ENCODE measurements at places on chromosomes 7 and 10. TPM values are rescaled to one million over a fixed set of nuclear protein-coding genes. Genes with fewer than 3 reads are reported as not detected.
A peak's percentile ranks its signal among the peaks of the same experiment; 100 is the strongest.

Gene SMIM30
- 10.1 TPM for total RNA-seq

DNA sequence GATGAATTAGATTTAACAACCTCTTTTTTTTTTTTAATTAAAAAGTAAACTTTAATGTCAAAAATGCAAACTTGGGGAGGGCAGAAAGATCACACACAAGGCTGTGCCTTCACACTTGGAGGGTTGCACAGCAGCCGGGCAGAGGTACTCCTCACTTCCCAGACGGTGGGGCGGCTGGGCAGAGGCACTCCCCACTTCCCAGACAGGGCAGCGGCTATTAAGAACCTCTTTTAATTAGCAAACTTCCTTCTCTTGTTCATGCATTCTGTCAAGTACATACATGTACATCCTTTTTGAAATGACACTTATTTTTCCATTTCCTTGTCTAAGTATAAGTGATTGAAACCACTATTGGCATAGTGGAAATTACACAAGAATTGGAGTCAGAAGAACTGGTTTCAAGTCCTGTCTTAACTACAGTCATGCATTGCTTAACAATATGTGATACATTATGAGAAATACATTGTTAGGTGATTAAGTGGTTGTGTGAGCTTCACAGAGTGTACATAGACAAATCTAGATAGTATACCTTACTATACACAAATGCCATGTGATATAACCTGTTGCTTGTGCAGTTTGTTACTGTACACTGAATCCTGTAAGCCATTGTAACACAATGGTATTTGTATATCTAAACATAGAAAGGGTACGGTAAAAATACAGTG lies 26.5 kb downstream of the BTRC start:
- no peak overlapping the region for H3K4me3 ChIP-seq
- H3K27me3 ChIP-seq = no peaks in the 10 kb centered on the region
- no peaks in the 10 kb centered on the region for H3K36me3 ChIP-seq
- DNase-seq = no peak
- H3K4me1 ChIP-seq = no peaks in the 10 kb centered on the region
- no peak overlapping the region for H3K27ac ChIP-seq

Gene GIMAP5
- 0.51 TPM for total RNA-seq

DNA sequence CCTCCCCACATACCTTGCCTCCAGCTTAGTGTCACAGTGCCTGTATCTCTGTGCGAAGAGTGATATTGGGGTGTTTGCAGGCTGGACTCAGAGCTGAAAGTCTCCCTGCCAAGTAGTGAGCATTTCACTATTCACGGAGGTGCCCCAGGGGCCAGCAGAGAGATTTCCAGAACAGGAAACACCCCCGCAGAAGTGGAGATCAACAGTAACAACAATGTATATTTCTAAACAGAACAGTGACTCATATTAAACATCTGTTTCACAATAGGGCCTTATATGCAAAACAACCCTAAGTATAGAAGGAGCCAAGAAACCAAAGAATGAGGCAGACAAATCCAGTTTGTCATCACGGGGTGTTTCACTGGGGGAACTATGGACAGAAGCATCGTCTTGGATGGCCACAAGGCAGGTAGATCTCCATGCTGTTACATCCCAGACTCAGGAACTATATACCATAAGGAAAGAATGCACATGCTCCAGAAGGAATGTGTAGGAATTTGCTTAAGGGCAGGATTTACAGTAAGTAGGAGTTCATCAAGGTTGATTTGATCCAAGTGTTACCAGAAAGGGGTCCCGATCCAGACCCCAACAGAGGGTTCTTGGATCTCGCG lies 29.3 kb upstream of the CCL24 start:
- H3K4me1 ChIP-seq = peaks cover 12% of the 10 kb centered on the region
- no peak overlapping the region for H3K4me3 ChIP-seq
- H3K27me3 ChIP-seq = no peaks in the 10 kb centered on the region

Gene AGAP9
- total RNA-seq = 9.9 TPM

Gene CHCHD2
- total RNA-seq = 666 TPM

DNA sequence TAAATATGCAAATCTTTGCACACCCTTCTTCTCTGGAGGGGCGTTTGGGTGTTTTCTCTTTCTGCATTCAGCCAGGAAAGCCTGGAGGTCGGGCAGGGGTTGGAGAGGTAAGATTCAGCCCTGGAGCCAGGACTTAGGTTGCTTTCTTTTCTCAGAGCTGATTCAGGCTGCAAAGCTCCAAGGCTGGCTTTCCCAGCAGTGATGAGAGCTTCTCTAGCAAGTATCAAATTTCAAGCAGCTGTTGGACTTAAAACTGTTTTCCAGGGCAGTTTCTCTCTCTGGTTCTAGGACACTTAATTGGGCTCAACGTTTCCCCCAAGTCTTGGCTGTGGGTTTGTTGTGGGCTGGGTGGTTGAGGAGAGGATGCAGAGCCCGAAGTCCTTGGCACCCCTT lies 608 bp downstream of the AKR1B10 start:
- no peaks in the 10 kb centered on the region for H3K27me3 ChIP-seq
- no peak overlapping the region for H3K27ac ChIP-seq
- no peaks in the 10 kb centered on the region for H3K36me3 ChIP-seq
- DNase-seq = no peak

DNA sequence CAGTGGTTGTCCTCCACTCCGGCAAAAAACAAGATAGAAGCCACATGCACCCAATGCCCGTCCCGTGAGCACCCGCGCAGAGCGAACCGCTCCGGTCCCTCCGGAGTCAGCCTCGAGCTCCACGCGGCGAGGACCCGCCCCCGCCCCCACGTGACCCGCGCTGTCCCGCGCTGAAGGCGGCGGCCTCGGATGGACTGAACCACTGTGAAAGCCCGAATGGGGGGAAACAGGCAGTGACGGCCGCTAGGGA lies 766 bp upstream of the EIF3B start:
- peak overlapping the region; percentile 98 for H3K4me3 ChIP-seq
- peaks cover 13% of the 10 kb centered on the region for H3K4me1 ChIP-seq
- DNase-seq = no peak
- peaks cover 12% of the 10 kb centered on the region for H3K36me3 ChIP-seq

DNA sequence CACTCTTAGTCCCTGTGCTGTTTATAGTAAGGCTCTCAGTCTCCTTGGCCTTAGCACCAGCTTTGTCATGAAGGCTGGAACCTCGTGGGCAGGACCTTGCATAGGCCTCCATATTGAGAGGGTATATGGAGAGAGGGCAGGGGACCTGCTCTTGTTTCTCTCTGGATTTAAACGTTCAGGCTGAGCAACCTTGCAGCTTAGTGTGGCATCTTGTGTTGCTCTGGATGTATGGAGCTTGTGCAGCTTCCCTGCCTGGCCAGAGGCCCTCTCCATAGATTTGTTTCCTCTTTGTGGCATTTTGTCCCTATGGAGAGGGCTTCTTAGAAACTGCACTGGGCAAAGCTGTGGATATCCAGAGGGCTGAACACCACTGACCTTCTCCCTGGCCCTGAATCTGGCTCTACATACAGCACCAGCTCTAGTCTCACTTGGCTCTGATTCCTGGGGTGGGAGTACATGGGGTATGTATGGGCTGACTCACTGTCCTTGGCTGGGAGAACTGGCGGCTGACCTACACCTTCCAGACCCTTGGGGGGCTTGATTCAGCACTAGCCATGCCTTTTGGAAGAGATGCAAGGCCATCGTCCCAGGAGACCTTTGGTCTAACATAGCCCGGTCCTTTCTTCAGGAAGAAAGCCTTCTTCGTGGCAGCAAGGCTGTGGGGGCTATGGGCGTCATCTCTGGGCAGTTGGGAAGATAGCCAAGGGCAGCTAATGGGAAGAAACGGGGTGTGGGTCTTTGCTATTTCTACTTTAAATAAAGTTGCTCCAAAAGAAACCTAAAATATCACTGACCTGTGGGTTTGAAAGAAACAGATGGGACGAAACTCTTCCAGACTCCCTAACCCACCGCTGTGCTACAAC lies 30.5 kb downstream of the ITPRIP start:
- H3K4me3 ChIP-seq = no peak overlapping the region
- peaks cover 5% of the 10 kb centered on the region for H3K36me3 ChIP-seq
- H3K27ac ChIP-seq = peak overlapping the region; percentile 24

DNA sequence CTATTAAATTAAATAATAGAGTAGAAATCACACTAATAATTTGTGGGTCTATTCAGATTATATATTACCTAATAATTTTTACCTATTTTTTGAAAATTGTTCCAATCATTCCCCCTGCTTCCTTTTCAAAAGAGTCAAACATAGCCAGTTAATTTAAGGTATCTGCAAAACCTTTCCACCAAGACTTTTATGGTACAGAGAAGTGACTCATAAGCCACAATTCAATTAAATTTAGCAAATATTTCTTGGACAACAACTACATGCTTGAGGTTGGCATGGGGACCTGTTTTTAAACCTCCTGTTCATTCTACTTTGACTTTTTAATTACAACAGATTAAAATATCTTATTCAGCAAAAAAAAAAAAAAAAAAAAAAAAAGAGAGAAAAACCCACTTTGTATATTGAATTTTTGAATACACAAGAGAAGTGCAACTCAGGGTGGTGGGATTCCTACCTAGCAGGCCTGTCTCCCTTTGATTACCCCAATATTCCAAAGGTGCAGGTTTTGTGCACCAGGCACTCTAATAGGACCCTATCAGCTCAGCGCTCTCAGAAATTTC lies 301.9 kb upstream of the C7orf33 start:
- no peak overlapping the region for H3K27ac ChIP-seq
- no peak overlapping the region for H3K4me3 ChIP-seq
- no peaks in the 10 kb centered on the region for H3K4me1 ChIP-seq
- no peaks in the 10 kb centered on the region for H3K36me3 ChIP-seq
- DNase-seq = no peak
- H3K27me3 ChIP-seq = peaks cover 4% of the 10 kb centered on the region

DNA sequence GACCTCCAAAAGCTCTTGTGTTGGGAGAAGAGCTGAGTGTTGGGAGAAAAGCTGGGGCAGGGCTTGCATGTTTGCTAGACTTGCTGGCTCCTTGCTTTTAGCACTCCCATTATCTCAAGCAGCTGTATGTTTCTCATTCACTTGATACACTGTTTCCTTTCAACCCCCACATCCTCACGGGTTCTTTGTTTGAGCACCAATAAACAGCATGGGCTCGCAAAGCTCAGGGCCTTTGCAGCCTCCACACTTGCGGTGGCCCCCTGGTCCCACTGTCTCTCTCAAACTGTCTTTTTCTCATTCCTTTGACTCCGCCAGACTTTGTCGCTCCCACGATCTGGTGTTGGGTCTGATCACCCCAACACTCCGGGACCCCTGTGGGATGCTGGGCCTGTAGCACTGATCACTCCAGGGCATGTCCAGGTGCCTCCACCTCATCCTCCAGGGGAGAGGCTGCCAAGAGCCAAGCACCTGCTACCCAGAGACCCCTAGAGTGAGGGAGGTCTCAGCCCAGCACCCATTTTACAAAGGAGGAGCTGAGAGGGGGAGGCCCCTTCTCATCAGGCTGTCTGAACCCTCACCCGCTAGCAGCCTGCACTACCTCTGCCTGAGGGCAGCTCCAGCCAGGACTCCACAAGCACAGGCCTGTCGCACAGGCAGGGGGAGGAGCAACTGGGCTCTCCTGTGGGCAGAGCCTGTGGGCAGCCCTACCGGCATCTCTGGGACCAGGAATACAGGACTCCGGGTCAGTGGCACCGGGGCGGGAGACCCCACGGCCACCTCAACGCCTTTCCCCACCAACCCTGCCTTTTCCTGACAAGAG lies 49.1 kb upstream of the MSMB start:
- H3K27me3 ChIP-seq = no peaks in the 10 kb centered on the region
- H3K4me1 ChIP-seq = no peaks in the 10 kb centered on the region
- DNase-seq = no peak
- no peaks in the 10 kb centered on the region for H3K36me3 ChIP-seq
- no peak overlapping the region for H3K27ac ChIP-seq

GRCh38 chr10:111075577-111076185 lies 1.1 kb upstream of the ADRA2A start:
- H3K4me3 ChIP-seq = peak overlapping the region; percentile 64
- no peaks in the 10 kb centered on the region for H3K36me3 ChIP-seq
- no peak for DNase-seq
- H3K4me1 ChIP-seq = no peaks in the 10 kb centered on the region

Gene TRRAP
- 44.9 TPM for total RNA-seq

GRCh38 chr7:36475011-36475342 lies 85.3 kb downstream of the ANLN start:
- H3K4me3 ChIP-seq = no peak overlapping the region
- DNase-seq = no peak
- no peak overlapping the region for H3K27ac ChIP-seq
- no peaks in the 10 kb centered on the region for H3K36me3 ChIP-seq

GRCh38 chr7:378551-379455 lies 88.8 kb downstream of the FOXL3 start:
- H3K36me3 ChIP-seq = no peaks in the 10 kb centered on the region
- H3K4me1 ChIP-seq = peaks cover 4% of the 10 kb centered on the region
- H3K4me3 ChIP-seq = peak overlapping the region; percentile 30
- no peak for DNase-seq
